ENCODE measurements at places on chromosomes 5 and 9.
A peak's percentile ranks its signal among the peaks of the same experiment; 100 is the strongest.

GRCh38 chr9:76654051-76654461, 110.2 kb upstream of the PCA3 start:
- DNase-seq = no peak

- no peak for DNase-seq
Measured at GRCh38 chr9:5436441-5436840, 1.3 kb downstream of the PLGRKT start.

DNA sequence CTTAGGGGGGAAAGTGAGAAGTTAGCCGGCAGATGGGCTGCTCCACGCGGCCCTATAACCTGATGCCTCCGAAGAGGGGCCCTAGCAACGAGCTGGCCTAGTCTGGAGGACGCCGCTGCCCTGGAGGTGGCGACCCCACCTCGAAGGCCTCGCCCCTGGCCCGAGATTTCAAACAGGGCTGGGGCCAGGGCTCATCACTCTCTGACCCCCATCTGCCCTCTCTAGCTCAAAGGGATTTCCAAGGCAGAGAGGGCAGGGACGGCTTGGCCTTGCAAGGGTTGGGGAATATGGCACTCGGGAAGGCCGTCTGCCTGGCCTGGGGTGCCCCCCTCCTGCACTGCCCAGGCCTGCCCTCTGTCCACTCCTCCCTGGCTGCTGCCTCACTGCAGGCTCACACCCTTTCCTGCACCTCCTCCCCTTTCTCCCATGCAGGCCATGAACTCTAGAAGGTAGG, 25.5 kb upstream of the TIFAB start:
- no peak for DNase-seq

GRCh38 chr9:13615660-13616490, 336.4 kb upstream of the MPDZ start:
- DNase-seq = no peak

DNA sequence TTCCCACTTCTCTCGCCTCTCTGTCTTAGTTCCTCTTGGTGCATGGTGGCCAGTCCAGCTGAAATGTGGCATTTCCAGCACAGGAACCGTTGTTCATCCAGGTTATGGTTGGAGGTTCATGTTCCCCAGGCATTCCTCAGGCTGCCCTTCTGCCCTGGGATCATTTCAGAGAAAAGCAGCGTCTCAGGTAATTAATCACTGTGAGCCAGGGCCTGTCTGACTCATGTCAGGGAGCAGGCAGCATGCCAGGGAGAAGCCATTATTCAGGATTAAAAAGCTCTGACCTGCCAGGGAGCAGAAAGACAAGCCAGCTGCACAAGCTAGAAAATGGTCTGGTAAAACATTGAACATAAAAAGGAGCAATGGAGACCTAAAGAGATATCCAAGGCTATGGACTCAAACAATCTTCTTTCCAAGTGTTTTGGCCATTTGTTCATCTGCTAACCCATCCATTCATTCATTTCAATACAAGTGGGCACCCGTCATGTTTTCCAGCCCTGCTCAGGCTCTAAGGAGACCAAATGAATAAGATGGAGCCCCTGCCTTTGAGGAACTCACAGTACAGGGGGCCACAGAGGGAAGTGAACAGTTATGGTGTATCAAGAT, 241.4 kb downstream of the DRD1 start:
- DNase-seq = no peak

DNA sequence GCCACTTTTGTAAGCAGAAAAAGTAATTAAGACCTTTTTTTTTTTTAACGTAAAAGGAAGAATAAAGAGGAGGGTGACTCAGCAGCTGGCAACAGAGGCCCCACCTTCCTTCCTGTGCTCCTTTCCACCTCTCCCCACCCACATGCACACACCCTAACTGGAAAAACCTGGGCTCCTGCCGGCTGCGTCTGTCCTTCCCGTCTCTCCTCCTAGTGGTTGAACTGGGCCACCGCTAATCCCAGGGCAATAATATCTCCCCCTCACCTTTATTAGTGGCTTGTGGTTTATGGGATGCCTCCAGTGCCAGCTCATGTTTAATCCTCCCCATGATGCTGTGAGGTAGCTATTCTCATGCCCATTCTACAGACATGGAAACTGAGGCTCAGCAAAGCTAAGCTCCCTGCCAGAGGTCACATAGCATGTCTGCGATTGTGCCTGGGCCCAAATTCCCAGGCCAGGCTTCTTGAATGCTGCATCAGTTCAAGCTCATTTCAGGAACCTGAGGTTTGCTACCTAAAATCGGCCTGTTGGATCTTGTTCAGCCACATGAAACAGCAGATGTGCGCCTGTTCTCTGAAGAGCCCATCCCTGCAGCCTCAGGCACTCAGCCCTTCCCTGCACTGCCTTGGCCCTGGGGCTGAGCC, 60.9 kb upstream of the IL17B start:
- DNase-seq = peak; percentile 81

- peak; percentile 47 for DNase-seq
Measured at GRCh38 chr9:385818-386398, 171.2 kb downstream of the DOCK8 start.

GRCh38 chr9:25716220-25716872, 38.1 kb upstream of the TUSC1 start:
- DNase-seq = peak; percentile 9

GRCh38 chr9:129724456-129725190, 28.2 kb downstream of the PTGES start:
- DNase-seq = no peak

DNA sequence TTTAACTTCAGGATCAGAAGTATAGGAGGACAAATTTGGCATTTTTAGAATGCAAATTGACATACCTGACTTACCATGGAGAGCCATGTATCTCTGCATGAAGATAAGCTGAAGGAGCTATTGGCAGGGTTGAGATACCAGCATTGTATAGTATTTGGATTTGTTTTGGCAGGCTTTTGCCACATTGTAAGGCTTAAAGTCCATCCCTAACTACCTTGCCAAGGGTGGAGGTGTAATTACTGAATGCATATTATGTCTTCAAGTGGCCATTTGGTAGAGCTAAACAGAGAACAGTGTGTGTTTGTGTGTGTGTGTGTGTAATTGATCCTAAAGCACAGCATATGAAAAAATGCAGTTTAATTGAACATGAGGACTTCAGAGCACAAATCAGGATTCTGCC, 324.7 kb downstream of the FAM170A start:
- no peak for DNase-seq

GRCh38 chr9:121682201-121682600, 30.8 kb downstream of the DAB2IP start:
- DNase-seq = peak; percentile 53

DNA sequence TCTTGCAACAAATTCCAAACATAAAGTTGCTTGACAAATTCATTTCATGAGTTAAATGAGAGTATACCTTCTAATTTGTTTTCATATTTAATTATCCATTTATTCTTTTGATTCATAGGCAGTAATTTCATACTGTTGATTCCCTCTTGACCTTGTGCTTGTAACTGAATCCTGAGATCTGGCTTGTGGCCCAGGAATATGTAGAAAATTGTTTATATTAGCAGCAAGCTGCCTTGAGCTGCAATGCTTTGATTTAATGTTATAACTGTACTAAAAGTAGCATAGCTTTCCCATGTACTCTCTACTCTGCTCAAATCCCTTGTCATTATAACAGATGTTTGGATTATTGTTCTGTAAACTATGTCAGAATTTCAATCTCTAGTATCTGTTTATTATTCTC, 780.7 kb downstream of the NR2F1-AS1 start:
- no peak for DNase-seq

- DNase-seq = no peak
Measured at GRCh38 chr5:132454361-132454760, 36.2 kb downstream of the IRF1 start.

DNA sequence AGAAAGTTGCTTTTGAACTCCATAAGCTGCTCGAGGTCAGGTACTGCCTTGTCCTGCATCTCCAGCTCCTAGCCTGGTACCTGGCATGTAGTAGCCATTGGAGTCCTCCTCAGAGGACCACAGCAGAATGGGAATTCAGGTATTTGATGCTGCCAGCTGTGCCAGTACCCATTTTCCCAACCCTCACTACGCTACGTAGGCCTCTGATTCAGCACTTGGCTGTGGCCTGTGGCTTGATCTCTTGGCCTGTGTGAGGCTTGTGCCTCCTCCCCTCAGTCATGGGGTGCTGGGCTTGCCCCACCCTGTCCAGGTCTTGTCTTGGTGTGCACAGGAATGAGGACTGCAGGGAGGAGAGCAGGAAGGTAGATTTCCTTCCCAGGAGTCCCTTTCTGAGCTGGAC, 11.8 kb downstream of the OTULIN start:
- no peak for DNase-seq

GRCh38 chr5:159405611-159406031, 75.3 kb upstream of the IL12B start:
- no peak for DNase-seq

- DNase-seq = peak; percentile 28
Measured at GRCh38 chr5:59673438-59674058, 220.0 kb downstream of the PDE4D start.

- DNase-seq = no peak
Measured at GRCh38 chr9:105074491-105074890, 146.5 kb upstream of the ABCA1 start.

- DNase-seq = no peak
Measured at GRCh38 chr5:115661101-115661500, 35.3 kb upstream of the TMED7 start.

GRCh38 chr9:378263-378662, 163.6 kb downstream of the DOCK8 start:
- DNase-seq = peak; percentile 41

- no peak for DNase-seq
Measured at GRCh38 chr5:174732036-174733020, 7.9 kb downstream of the MSX2 start.

GRCh38 chr5:23635938-23636337, 128.5 kb downstream of the PRDM9 start:
- DNase-seq = no peak

DNA sequence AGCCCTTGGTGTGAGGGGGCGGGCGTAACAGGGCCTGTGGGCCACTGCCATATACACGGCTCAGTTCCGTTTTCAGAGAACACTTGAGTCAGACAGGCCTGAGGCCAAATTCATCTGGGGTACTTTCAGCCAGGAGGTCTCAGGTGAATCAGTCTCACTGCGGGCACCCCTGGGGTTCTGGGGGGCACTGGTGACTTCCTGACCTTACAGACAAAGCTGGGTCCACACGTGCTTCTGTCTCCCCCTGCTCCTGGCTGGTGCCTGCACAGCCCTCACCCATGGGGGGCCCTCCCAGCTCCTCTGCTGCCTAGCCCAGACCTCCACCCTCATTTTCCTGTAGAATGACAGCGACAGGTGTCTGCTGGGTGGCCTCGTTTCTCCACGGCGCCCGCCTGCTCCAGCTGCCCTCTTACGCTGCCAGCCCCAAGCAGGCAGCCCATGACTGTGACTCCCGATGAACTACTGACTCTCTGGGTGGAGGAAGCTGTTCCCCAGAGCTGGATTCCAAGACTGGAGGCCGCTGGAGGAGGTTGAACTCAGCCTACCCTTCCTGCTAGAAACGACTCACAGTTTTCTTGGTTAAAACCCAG, 374.1 kb upstream of the IRX4 start:
- no peak for DNase-seq

DNA sequence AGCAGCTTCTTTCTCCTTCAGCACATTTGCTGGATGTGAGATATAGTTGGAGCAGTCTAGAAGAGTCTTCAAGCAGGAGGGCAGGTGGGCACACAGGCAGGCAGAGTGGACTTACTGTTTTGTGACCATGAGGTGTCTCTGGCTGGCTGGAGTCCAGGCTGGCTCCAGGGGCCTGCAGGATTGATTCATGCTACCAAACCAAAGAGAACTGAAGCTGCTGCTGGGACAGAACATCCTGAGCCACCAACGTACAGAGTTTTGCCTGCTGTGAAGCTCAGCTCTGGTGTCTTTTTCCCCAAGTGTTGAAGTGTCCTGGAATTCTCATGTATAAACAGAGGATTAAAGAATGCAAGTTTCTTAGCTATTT, 45.7 kb downstream of the CYSTM1 start:
- no peak for DNase-seq

DNA sequence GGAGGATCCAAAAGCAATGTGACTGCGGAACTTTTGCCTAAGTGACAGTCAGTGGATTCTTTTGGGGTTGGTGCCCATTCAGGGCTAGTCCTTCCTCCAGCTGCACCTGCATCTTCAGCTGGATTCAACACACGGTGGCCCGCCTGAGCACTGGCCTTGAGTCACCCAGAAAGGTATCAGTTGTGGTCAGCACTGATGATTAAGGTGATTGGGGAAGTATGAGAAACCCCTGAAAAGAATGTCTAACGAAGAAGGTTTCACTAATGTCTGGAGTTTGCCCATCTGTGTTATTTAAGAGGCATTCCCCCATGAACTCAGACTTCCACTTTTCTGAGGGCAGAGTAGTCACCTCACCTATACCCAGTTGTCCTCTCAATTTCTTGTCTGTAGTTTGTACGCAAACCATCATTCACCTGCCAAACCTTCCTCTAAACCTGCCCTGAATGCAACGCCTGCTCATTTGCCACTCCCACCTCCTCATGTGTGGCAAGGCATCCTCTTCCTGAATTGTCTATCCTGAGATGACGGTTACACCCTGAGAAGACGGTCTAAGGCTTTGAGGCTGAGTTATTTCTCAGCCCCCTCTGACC, 27.2 kb downstream of the CSF2 start:
- DNase-seq = peak; percentile 55

GRCh38 chr5:39102684-39103155, 28.5 kb upstream of the RICTOR start:
- no peak for DNase-seq

DNA sequence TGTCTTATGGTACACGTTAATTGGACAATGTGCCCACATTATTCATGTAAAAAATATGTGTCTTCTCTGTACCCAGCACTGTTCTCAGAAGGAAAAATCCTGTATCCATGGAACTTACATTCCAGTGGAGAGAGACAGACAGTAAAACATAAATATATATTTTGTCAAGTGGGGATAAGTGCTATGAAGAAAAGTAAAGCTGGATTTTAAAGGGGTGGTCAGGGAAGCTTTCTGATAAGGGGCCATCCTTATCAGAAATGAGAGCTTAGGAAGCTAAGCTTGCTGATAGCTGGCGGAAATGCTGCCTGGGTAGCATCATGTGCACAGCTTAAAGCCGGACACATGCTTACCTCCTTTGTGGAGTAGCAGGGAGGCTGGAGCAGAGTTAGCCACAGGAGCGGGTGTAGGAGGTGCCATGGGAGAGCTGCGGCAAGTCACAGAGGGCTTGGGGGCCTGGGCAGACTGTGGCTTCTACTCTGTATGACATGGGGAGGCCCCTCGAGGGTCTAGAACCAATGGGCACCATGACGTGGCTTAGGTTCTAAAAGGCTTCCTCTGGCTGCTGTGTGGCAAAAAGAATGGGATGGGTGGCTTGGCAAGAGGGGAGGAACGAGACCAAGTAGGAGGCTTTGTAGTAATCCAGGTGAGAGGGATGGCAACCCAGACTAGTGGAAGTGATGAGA, 141.7 kb downstream of the FGF1 start:
- DNase-seq = no peak
